ENCODE measurements at places on chromosomes 7 and 10.

GRCh38 chr7:4642468-4643203, 39.5 kb upstream of the FOXK1 start:
- no peak for DNase-seq

DNA sequence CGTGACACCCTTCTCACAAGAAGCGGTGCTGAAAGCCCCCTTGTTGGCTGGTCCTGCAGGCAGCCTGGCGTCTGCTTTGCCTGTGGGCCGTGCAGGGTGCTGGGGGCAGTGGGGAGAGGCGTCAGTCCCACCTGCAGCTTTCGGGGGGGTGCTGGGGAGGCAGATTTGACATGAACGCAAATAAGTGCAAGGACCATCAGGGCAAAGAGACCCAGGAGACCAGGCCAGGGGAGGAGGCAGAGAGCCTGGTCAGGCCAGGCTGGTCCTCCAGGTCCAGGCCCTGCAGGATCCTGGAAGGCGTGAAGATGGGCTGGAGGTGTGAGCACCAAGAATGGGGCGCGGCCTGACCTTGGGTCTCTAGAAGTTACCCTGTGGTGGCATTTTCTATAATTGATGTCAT, 81.6 kb downstream of the MGMT start:
- no peak for DNase-seq

DNA sequence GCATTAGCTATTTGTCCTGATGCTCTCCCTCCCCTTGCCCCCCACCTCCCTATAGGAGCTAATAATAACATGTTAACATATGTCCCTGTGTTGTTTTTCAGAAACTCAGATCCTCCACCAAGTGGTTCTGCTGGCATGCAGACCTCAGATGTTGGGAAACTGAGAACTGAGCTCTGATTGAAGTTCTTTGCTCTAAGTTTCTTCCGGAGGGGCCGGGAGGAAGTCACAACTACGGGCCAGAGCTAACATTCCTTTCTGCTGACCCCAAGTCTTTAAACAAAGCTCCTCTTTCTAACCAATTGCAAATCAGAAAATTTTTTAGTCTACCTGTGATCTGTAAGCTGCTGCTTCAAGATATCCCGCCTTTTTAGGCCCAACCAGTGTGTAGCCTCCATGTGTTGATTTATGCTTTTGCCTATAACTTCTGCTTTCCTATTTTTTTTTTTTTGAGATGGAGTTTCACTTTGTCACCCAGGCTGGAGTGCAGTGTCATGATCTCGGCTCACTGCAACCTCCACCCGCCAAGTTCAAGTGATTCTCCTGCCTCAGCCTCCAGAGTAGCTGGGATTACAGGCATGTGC, 66.6 kb downstream of the LYZL1 start:
- DNase-seq = no peak

DNA sequence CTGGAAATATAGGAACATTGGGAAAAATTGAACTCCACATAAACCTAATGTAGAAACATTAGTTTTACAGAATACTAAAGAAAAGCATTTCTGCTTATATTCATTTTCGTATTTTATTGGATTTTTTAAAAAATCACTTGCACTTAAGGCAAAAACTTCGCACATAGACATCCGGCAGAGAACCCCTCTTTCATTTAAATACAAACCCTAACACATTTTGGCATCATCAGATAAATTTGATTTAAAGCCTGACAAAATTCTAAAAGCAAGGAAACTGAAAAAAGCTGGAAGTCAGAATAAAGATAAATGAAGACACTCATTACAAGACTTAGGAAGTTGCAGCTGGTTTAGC, 396 bp upstream of the EXOC4 start:
- DNase-seq = no peak

GRCh38 chr10:89085153-89085552, 94.6 kb downstream of the FAS start:
- no peak for DNase-seq

DNA sequence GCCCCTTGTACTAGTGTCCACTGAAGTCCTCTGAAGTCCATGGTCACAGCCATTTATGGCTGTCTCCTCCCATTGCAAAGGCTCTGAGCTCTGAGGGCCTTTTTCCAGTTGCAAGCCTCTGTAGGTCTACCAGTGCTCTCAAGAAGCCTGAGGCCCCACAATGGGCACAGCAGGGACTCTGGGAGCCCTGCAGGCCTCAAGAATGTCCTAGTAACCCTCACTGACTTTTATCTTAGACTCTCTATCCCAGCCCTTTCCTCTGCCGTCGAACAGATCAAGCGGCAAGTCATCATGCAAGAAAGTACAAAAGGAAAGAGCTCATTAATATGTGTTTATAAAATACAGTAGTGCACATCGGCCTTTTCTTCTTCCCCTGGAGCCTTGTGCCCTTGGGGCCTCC, 23.4 kb downstream of the VWA2 start:
- no peak for DNase-seq

GRCh38 chr7:132402751-132403245, 173.5 kb downstream of the PLXNA4 start:
- no peak for DNase-seq

- DNase-seq = no peak
These were observed 155.5 kb downstream of the SNX10 start for GRCh38 chr7:26447116-26447515.

DNA sequence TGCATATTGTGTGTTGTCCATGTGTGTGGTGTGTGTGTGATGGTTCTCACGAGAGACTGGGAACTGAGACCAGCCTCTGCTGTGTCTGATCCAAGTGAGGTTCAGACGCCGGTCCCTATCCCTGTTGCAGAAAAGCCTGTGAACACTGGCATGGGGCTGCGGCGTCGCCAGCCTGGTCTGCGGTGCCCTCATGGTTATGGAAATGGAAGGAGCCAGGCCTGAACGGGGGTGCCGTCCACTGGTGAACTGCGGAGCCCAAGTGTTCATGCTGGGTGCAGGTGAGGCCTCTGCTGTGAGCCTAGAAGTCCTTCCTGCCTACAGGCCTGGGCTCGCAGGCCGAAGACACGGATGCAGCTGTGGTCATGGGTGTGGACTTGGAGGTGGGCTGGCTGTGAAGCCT, 18.7 kb upstream of the NCAPG2 start:
- DNase-seq = no peak

DNA sequence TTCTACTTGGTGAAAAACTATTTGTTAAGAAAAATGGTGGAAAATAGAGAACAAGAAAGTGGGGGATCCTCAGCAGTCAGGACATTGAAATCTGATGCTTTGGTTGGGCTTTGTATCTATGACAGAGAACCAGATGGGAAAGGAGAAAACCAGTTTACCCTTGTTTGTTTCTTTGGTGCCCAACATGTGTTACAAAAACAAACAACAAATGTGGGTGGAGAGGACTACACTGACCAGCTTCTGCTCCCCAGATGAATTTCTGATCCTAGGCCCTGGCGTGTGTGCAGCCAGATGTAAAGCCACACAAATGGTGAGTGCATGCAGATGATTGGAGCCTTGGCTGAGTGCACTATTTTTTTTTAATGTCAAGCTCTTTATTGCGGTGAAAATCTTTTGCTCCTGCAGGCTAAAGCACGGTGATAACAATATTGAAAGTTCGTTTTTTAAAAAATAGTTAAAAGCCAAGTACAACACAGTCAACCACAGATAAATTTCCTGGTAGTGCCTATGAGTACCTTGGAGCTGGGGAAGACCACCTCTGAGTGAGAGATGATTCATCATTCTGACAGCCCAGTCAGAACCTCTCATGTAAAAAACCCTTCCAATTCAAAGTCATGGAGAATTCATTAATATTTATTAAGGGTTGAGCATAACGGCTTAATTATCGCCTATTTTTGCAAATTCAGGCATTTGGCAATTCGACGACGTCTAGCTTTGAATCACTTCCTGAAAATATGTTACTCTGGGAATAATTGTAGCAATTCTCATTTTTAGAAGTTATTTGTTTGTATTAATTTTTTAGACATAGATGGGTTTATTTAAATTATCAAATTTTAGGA, 163.7 kb downstream of the AGMO start:
- DNase-seq = no peak

GRCh38 chr7:31327071-31327470, 13.5 kb downstream of the NEUROD6 start:
- no peak for DNase-seq

DNA sequence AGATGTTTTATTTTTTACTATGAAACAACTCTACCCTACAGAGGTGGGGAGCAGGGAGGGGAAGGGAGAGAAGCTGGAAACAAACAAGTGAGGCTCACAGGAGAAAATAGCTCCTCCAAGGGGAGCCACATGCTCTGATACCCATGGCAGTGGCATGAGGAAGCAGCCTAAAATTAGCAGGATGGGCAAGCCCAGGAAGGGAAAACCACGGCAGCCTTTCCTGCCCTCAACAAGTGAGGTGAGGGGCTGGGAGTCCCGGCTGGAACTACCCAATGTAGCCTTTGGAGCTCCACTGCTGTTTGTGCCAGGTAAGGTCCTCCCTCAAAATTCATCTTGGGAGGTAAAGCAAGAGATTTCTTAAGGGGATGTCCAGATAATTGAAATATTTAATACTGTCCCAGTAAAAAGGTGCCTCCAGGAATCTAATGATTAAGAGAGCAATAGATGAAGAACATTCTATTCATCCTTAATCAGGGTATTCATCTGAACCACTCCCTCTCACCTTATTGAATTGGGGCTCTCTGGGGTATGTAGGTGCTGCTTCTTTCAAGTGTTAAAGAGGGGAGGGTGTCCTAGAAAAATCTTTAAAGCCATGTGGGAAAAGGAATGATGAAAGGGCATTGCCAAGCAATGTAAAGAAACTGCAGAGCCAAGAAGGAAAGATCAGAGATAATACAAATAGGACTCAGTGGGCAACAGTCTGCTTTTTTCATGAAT, 12.8 kb upstream of the HERC4 start:
- no peak for DNase-seq

GRCh38 chr10:100653957-100654781, 91.2 kb upstream of the PAX2 start:
- no peak for DNase-seq

- DNase-seq = no peak
These were observed 2.7 kb downstream of the CYCS start for GRCh38 chr7:25122373-25122772.

DNA sequence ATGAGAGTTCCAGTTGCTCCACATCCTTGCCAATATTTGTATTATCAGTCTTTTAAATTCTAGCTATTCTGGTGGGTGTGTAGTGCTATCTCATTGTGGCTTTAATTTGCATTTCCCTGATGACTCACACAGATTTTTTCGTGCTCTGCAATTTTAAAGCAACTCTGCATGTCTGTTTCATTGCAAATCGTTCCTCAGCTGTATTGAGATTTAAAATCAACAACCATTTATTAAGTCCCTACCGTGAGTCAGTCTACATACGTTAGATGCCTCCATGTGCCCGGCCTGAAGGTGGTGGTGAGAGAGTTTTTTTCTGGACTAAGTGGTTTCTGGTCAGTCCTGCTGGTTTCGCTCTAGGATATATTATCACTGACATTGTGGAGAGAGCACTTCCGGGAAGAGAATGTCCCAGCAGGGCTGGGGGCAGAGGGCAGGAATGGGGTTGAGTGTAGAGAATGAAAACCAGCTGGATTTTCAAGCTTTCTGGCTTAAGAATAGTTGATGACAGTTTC, 8.4 kb upstream of the HYCC1 start:
- DNase-seq = no peak

- no peak for DNase-seq
These were observed 58.6 kb downstream of the AUTS2 start for GRCh38 chr7:69656890-69657289.

GRCh38 chr10:33524966-33525365, 190.5 kb upstream of the NRP1 start:
- no peak for DNase-seq

- no peak for DNase-seq
These were observed 161.7 kb upstream of the PLXDC2 start for GRCh38 chr10:19654576-19654975.

DNA sequence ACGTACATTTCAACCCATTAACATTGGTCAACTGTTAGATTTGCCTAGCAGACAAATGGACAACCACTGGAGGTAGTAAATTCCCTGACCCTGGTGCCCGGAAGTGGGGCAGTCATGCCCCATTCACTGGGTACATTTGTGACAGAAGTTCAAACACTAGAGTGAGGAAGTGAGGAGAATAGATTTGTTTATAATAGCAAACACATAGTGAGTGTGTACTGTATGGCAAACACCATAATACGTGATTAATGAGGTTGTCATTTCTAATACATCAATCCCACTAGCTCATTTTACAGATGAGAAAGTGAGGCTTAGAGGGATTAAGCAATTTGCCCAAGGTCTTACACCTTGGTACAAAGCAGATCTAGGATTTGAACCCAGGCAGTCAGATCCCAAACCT, 181.9 kb upstream of the MKLN1 start:
- no peak for DNase-seq

GRCh38 chr7:77710861-77711260, 14.6 kb downstream of the RSBN1L start:
- DNase-seq = no peak

DNA sequence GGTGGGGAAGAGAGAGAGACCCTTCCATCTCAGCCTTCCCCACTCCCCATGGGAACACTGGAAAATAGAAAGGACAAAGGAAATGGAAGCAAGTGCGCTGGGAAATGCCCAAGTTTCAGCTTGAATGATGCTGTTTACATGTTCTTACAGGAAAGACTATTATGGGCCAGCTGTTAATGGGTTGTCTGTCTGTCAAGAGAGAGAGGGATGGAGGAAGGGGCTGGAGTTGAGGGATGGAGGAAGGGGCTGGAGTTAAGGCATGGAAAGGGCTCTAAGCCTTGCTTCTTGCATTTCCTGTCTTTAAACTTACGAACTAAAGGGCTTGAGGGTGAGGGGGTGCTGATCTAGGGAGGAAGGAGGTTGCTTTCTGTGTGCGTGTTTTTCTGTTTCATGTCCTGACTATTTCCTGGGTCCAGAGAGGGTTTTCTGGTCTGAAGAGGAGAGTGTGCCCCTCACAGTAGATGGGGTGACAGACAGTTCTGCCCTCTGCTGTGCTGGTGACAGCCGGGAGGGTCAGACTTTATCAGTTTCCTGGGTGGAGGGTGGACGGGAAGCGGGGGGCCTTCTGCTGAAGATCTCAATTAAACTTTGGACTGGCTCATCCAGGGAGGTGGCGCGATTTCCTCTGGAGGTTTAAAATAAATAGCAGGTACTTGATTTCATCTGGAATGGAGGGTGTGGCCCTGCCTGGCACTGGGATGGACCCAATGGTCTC, 30.5 kb downstream of the GRK5 start:
- no peak for DNase-seq

GRCh38 chr10:88390041-88390440, 193.1 kb downstream of the RNLS start:
- DNase-seq = no peak

DNA sequence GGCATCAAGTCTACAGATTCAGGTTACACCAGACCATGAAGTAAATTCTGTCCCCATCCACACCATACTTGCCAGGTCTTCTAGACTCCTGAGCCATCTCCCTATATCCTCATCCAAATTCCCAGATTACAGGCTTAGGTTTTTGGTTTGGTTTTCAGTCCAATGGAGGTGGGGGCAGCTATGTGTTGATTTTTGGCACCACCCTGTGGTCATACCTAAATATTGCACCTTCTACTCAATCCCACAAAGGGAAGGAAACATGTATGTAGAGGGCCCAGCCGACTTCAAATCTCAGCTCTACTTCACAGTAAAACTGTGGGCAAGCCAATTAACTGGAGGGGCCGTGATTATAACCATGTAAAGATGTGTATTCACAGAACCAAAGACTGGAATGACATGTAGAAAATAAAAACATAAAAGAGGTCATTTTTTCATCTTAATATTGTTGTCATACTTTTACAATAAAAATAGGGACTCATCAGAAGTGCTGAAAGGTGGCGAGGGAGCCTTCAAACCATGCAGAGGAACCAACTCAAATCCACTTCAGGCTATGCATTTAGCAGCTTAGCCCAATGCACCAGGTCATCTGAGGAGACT, 19.8 kb downstream of the ERCC6 start:
- no peak for DNase-seq

- no peak for DNase-seq
These were observed 62.0 kb downstream of the TFEC start for GRCh38 chr7:115968596-115968995.

GRCh38 chr7:156662277-156662676, 21.7 kb downstream of the RNF32 start:
- no peak for DNase-seq
